ENCODE measurements at places on chromosomes 6 and 20.

DNA sequence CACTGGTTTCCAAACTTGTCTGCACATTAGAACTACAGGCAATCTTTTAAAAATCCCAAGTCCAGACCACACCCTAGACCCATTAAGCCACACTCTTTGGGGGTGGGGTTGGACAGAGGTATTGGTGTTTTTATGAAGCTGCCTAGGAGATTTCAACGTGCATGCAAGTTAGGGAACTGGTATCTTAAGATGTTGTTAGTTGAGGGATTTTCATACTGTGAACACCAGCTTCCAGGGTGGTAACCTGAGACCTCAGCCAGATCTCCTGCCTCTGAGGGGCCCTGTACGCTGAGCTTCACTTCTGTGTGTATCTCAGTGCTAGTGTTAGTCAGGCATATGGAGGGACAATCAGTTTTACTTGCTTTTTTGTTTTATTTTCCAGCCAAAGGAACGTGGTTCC is 138.0 kb downstream of the UTRN start:
- DNase-seq = no peak

GRCh38 chr20:59087829-59088433 is 45.3 kb upstream of the PRELID3B start:
- no peak for DNase-seq

- no peak for DNase-seq
Observed at GRCh38 chr6:26400626-26401025, 1.4 kb upstream of the BTN3A1 start.

DNA sequence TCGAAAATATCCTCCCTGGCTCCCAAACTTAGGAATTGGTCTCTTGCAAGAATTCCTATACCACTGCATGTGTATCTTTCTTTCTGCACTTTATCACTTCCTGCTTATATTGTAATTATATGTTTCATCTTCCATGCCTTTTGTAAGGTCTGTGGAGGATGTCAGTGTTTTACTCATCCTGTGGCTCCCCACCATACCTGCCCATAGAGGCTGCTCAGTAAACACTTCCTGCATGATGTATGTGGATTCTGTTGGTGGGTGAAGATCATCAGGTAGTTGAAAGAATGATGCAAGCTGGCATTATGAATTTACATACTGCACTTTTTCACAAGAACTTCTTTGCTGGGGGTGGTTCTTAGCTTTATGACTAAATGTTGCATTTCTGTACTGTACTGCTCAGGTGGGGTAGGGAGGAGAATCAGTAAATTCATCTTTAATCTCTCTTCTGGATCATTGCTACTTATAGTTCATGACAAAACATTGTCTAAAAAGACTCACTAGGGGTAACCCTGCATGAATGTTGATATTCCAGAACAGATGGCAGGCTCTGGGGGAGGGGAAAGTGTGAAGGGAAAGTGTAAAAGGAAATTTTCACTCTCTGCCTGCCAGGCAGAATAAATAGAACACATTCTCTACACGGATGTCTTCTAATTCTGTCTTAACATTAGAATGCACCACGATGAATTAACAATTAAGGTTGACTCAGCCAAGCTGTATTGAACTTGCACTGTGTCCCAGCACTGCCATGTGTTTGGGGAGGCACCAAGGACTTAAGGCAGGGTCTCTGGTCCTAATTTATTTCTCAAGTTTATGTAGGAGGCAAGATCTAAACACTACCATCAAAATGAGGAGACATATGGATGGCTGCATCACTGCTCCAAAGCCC is 36.0 kb upstream of the KLHL31 start:
- DNase-seq = no peak

DNA sequence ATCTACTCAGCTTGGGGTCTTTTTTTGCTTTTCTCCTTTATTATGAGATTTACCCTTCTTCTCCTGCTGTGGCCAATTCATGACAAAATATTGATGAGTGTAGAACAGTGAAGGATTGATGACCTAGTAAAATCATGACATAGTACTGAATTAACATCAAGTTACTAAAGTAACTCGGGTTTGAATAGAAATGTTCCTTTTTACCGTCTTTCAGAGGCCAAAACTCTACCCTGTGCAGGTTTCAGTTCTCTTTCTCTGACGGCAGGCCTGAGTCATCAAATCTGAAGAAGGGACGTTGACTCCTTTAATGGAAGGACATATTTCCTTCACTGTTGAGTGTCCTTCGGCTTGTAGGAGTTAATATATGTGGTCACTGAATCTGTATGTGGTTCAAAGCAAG is 80.7 kb downstream of the RREB1 start:
- DNase-seq = no peak

Data from brain pericyte (primary cell).